A549 treated with CORT108297 at 1 μM for 4 hours (cell line): ENCODE measurements at places on chromosomes 12 and 14. TPM values are rescaled to one million over a fixed set of nuclear protein-coding genes. Genes with fewer than 3 reads are reported as not detected.

Gene CRACR2A
- total RNA-seq: 0.95 to 1.7 TPM (median 1.3 TPM) in 5 replicates

Gene CLEC2A
- total RNA-seq: not detected in 5 replicates

Gene TAOK3
- total RNA-seq: 7.1 to 9.4 TPM (median 9.2 TPM) in 5 replicates

Gene ZNF891
- total RNA-seq: 0.28 to 0.44 TPM (median 0.41 TPM) in 5 replicates

Gene TNS2
- 20.4 to 34.4 TPM (median 32.3 TPM) in 5 replicates for total RNA-seq

Gene SOS2
- 8.2 to 12.0 TPM (median 11.4 TPM) in 5 replicates for total RNA-seq

Gene KRT79
- 0.05 to 0.14 TPM (median 0.09 TPM) in 4 of 5 replicates, not detected in the other for total RNA-seq

Gene BMP4
- 1.6 to 2.6 TPM (median 2.0 TPM) in 5 replicates for total RNA-seq

Gene ITGA5
- total RNA-seq: 112 to 169 TPM (median 151 TPM) in 5 replicates

Gene GPR84
- not detected in 5 replicates for total RNA-seq

Gene ALX1
- 5.0 to 6.7 TPM (median 5.9 TPM) in 5 replicates for total RNA-seq

Gene OR4K2
- not detected in 5 replicates for total RNA-seq

Gene GPRC5D
- total RNA-seq: not detected in 5 replicates

Gene SERPINA3
- total RNA-seq: 6.6 to 11.2 TPM (median 9.0 TPM) in 5 replicates

Gene SMIM41
- total RNA-seq: not detected in 5 replicates
